ENCODE measurements at places on chromosomes 11 and 22. TPM values are rescaled to one million over a fixed set of nuclear protein-coding genes. Genes with fewer than 3 reads are reported as not detected.

DNA sequence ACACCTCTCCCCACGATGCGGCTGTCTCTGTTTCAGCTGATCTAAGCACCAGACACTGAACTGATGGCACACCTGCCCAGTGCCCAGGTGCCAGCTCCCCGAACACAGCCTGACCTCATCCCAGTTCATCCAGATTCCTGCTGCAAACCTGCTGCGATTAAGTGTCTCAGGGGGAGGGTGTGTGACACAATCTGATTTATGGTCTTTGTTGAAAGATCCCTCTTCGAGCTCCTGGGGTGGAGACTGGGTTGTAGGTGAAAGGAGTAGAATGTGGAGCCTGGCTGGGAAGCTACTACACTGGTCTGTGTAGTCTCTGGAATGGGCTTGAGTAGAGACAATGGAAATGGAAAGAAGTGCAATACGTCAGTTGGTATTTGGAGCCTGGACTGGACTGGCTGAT is 390.3 kb downstream of the SHANK2 start:
- H3K4me3 ChIP-seq: no peak overlapping the region
- no peaks in the 10 kb centered on the region for H3K4me1 ChIP-seq
- DNase-seq: no peak

DNA sequence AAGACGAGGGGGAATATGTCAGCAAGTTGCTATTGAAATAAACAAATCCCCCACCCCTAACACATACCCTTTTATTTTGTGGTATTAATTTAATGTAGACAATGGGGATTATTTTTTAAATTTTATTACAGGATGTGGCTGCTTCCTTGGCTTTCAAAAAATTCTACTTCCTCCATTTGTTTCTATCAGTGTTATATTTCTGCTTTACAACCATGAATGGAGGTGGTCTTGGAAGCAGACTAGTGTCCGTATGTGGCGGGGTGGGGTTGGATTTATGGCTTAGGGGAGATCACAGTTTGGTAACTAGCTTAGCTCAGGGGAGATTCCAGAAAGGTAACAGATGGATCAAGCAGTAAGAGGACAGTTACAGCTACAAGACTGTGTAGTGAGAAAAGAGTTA is 39.3 kb upstream of the PICALM start:
- H3K4me3 ChIP-seq: no peak overlapping the region
- H3K4me1 ChIP-seq: no peaks in the 10 kb centered on the region
- no peak overlapping the region for H3K27ac ChIP-seq

DNA sequence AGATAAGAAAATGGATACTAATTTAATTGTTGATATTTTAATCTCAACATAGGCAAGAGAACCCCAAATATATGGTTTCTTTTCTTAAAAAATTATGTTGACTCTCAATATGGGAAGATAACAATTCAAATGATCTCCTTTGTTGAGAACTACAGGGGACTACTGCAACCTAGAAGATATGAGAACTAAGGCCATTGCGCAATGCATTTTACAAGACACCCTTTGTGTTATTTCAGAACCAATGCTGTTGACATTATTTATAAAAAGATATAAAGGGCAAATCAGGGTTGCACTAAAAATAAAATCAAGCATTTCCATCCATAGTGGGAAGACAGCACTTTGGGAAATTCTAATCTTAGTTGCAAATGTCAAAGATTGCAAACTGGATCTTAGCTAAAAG is 322.3 kb downstream of the SOX6 start:
- H3K27me3 ChIP-seq: no peaks in the 10 kb centered on the region
- no peaks in the 10 kb centered on the region for H3K4me1 ChIP-seq
- H3K27ac ChIP-seq: no peak overlapping the region
- no peak overlapping the region for H3K4me3 ChIP-seq
- no peaks in the 10 kb centered on the region for H3K36me3 ChIP-seq

- H3K4me3 ChIP-seq: no peak overlapping the region
- no peaks in the 10 kb centered on the region for H3K27me3 ChIP-seq
- H3K36me3 ChIP-seq: peaks cover 7% of the 10 kb centered on the region
Observed at GRCh38 chr11:33860926-33861325, 30.9 kb downstream of the LMO2 start.

Gene TMEM86A
- 0.58 TPM for total RNA-seq

Gene PGA5
- total RNA-seq: not detected

Data from B cell (primary cell).